ENCODE measurements at places on chromosomes 16 and 17. TPM values are rescaled to one million over a fixed set of nuclear protein-coding genes. Genes with fewer than 3 reads are reported as not detected.

Gene CNTD1
- 3.4 TPM for polyA plus RNA-seq

Gene ASIC2
- 0.50 TPM for polyA plus RNA-seq

Gene PSMB10
- polyA plus RNA-seq: 23.8 TPM

Gene CDK12
- 69.3 TPM for polyA plus RNA-seq

Gene RNF222
- polyA plus RNA-seq: 0.14 TPM

Gene TLCD3A
- 37.5 TPM for polyA plus RNA-seq

Gene BICDL2
- 2.7 TPM for polyA plus RNA-seq

Gene TBC1D3C
- 0.39 TPM for polyA plus RNA-seq

Gene SKAP1
- 2.8 TPM for polyA plus RNA-seq

Gene HES7
- polyA plus RNA-seq: not detected

Gene KCNJ12
- 3.5 TPM for polyA plus RNA-seq

Gene ESRP2
- 50.5 TPM for polyA plus RNA-seq

Gene C17orf107
- polyA plus RNA-seq: 0.99 TPM

Gene CCL22
- polyA plus RNA-seq: 0.22 TPM

Gene PIMREG
- 20.4 TPM for polyA plus RNA-seq

Gene LGALS9
- polyA plus RNA-seq: 18.1 TPM

Gene USP43
- 3.4 TPM for polyA plus RNA-seq

Gene RILP
- 8.3 TPM for polyA plus RNA-seq

Gene C17orf50
- not detected for polyA plus RNA-seq

Gene CEMP1
- 3.8 TPM for polyA plus RNA-seq

Gene TEKT3
- polyA plus RNA-seq: 2.2 TPM

Gene GPR142
- polyA plus RNA-seq: not detected

Gene NPIPA7
- polyA plus RNA-seq: 23.4 TPM

Gene DPEP3
- 0.08 TPM for polyA plus RNA-seq

Gene CUEDC1
- 41.0 TPM for polyA plus RNA-seq

Gene MT1M
- 0.37 TPM for polyA plus RNA-seq

Gene GLP2R
- 2.2 TPM for polyA plus RNA-seq

Gene CLEC19A
- 0.55 TPM for polyA plus RNA-seq

Gene RHBDL3
- polyA plus RNA-seq: 1.7 TPM

Gene CLEC18B
- 1.1 TPM for polyA plus RNA-seq

Gene RASD1
- 2.2 TPM for polyA plus RNA-seq

Gene AHSP
- 18.2 TPM for polyA plus RNA-seq

Gene ZC3H18
- polyA plus RNA-seq: 38.3 TPM

Gene ACSM2B
- 1.8 TPM for polyA plus RNA-seq

Gene ACSM5
- polyA plus RNA-seq: 0.77 TPM

Gene AOC2
- polyA plus RNA-seq: 2.7 TPM

Gene MFSD6L
- 0.78 TPM for polyA plus RNA-seq

Gene NPTX1
- 8.9 TPM for polyA plus RNA-seq

Gene CD19
- polyA plus RNA-seq: 0.67 TPM

Gene SECTM1
- 3.0 TPM for polyA plus RNA-seq

Measured in left lung (tissue), 14 donors.